ENCODE measurements at places on chromosomes 7 and 10.

DNA sequence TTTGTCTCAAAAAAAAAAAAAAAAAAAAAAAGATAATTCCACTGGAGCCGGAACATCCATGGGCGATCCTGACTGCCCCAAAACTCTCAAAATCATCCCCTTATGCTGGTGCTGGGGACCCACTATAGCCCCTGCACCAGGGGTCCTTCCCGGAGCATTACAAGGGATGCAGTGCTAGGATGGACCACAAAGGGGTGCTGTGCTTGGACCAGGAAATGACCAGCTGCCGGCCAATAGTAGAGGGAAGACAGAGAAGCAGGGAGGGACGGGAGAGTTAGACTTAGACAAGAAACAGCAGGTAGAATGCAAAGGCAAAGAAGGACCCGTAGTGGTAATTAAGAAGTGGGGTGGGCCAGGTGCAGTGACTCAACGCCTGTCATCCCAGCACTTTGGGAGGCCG, 40.5 kb downstream of the RCC1L start:
- DNase-seq, result no peak

GRCh38 chr7:150358433-150358832, 10.2 kb upstream of the REPIN1 start:
- no peak for DNase-seq

DNA sequence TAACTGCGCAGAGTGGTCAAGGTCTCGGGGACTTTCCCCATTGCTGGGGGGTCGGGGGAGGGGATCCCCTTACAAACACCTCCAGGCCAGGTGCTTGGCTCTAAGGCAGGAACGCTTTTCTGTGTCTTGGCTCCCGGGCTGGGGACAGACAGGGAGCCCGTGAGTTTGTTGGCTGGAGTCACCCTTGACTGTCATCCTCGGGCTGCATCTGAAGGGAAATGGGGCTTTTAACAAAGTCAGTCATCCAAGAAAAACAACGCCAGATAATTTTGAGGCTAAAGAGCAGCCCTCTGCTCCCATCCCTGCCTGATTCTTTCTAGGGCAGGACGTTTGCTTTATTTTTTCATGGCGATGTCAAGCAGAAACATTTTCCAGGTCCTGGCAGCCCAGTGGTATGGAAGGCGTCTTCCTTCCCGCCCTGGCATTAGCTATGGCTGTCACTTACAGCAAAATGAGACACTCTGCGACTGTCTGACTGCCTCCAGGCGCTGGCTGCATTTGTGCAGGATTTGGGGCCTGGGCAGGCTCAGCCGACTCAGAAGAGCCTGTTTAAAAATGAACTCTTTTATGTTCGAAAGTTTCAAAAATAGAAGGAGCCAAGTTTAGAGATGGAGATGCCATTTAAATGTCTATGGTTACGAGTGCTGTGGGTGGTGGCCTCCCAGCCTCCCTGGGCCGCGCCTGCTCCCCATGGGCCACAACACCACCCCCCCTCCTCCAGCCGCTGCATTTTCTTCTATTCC, 54.7 kb upstream of the TNS3 start:
- DNase-seq, result no peak

DNA sequence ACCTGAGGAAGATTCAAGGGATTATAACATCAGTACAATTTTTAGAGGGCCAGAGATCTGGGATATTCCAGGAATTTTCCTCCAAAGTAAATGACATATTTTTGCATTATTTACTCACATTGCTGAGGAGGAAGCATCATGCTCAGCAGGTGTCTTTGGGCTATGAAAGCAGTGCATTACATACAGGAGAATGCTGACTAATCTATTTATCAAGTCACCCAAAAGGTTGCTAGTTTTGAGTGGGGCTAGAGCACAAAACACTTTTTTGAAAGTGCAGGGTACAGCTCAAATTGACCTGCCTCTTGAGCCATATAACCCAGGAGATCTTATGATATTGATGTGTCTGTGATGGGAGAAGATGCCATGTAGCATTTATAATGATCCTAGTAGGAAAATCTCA, 603.1 kb downstream of the POM121L12 start:
- no peak for DNase-seq

- DNase-seq, result no peak
These were observed 16.3 kb downstream of the GPR26 start for GRCh38 chr10:123682477-123682876.

GRCh38 chr7:15175152-15175551, 272.6 kb upstream of the DGKB start:
- DNase-seq, result no peak

GRCh38 chr7:138900035-138900828, 81.0 kb downstream of the KIAA1549 start:
- DNase-seq, result no peak

DNA sequence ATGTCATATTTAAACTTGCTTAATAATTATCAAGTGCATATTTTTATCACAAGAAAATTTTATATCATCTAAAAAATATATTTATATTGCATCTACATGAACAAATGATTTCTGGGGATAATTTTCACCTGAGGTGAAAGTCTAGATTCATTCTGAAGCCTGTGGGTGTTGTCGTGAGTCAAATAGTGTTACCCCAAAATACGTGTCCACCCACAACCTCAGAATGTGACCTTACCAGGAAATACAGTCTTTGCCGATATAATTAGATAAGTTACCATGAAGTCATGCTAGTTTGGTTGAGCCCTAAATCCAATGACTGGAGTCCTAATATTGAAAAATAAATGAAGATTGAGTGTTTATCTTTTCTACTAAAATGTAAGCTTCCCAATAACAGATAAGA, 203.0 kb upstream of the MDFIC start:
- DNase-seq, result no peak
